GM12892 (cell line): ENCODE measurements at places on chromosomes 5 and 9.

- no peak for DNase-seq
These were observed 100.1 kb upstream of the DHFR start for GRCh38 chr5:80754900-80755299.

- DNase-seq: no peak
These were observed 67.1 kb downstream of the KLF4 start for GRCh38 chr9:107422189-107423185.

GRCh38 chr9:89919171-89919681, 314.4 kb downstream of the GADD45G start:
- DNase-seq: peak; percentile 31

DNA sequence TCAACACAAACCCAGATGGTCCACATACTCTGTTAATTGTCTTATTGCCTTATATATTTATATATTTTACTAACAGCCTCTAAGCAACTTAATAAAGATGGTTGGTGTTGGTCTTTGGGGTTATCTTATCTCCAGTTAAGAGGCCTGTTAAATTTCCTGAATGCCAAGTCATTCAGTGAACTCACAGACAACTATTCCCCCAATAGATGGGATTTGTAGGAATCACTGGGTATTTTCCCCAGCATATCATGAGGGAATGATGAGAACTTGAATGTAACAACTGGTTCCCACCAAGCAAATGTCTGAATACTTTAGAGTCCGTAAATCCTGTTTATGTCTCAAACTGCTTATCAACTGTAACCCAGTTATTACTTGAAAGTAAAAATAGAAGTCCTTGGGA, 42.7 kb upstream of the RETREG1 start:
- DNase-seq: no peak

DNA sequence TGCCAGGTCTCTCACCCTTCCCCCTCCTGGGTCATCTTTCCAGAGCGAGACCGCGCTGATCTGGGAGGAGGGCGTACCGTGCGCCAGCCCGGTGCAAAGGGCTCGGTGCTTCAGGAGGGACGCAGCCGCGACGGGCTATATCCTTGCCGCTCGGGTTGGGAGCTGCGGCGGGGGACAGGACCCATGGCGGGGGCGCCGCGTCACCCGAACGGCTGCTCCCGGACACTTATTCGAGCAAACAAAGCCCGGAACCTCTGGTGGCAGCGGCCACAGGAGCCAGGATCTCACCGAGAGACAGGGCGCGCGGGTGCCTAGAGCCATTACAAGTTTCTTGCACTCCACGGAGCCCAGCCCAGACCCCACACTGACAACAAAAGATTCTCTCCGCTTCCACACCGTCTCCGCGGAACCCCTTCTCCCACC, 1.3 kb downstream of the SEMA6A start:
- peak; percentile 33 for DNase-seq

GRCh38 chr5:53362521-53362941, 117.9 kb upstream of the FST start:
- no peak for DNase-seq

GRCh38 chr9:130058887-130059286, 5.2 kb downstream of the GPR107 start:
- DNase-seq: no peak

GRCh38 chr5:72956324-72957140, 691 bp downstream of the FCHO2 start:
- DNase-seq: peak; percentile 40

- no peak for DNase-seq
These were observed 22.9 kb downstream of the LIFR start for GRCh38 chr5:38533286-38534155.

GRCh38 chr9:35407846-35408245, 82.1 kb upstream of the RUSC2 start:
- DNase-seq: no peak

- no peak for DNase-seq
These were observed 5.1 kb downstream of the TYRP1 start for GRCh38 chr9:12698266-12698665.

- peak; percentile 90 for DNase-seq
These were observed 54.7 kb upstream of the SARDH start for GRCh38 chr9:133792721-133793470.

DNA sequence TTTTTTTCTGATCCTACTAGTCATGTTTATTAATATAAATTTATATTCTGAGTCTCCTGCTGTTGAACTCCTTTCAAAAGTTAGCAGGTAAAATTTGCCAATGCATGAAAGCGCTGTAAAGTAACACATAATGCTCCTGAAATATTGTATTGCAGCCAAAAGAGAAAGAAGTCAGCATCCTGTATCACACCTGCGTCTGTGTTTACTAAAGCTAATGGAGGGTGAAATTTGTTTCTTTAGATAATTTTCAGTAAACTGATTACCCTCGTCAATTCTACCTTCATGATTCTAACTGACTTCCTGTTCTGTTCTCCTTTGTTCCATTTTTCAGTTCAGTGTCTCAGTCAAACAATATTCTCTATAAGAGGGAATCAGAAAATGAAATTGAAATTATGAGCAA, 415.4 kb downstream of the CDH9 start:
- no peak for DNase-seq

- no peak for DNase-seq
These were observed 15.0 kb upstream of the S1PR3 start for GRCh38 chr9:88975966-88976889.

DNA sequence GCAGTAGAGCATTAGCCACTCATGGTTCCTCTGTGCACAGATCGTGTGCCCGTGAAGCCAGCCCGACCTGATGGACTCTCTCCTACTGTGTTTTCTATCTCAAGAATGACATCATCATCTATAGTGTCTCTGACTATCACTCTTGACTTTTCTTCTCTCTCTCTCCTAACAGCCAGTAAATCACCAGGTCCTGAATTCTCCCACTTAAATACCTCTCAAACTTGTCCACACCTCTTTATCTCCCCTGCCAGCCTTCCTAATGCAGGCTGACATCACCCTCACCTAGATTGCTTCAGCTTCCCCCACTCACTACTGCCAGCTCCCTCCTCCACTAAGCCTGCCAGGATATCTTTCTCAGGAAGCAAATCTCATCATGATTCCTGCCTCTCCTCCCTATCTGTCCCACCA, 90.6 kb upstream of the MIER3 start:
- DNase-seq: no peak

GRCh38 chr9:133545494-133546286, 11.2 kb downstream of the ADAMTSL2 start:
- no peak for DNase-seq

GRCh38 chr9:134449180-134449916, 123.1 kb downstream of the RXRA start:
- peak; percentile 95 for DNase-seq

GRCh38 chr9:134690301-134690751, 48.7 kb downstream of the COL5A1 start:
- DNase-seq: no peak

- no peak for DNase-seq
These were observed 64.0 kb upstream of the KCNN2 start for GRCh38 chr5:114297915-114298314.

DNA sequence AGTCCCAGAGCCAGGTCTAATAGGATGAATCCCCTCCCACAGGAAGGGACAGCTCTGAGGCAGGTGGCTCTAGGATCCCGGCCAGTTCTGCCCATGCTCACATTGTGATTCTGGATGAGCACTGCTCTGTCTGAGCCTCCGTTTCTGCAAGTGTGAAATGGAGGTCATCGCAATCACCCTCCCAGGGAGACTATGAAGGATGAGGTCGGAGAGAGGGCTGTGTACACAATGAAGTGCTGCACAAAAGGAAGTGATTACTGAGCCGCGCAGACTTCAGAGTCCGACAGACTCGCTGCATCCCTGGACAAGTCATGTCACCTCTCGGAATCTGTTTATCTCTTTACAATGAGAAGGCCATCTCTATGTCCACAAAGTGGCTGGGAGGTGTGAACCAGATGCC, 21.7 kb downstream of the LHX6 start:
- no peak for DNase-seq

GRCh38 chr5:7391215-7391614, 4.7 kb upstream of the ADCY2 start:
- no peak for DNase-seq

GRCh38 chr5:160547061-160547460, 125.4 kb downstream of the PTTG1 start:
- DNase-seq: no peak

DNA sequence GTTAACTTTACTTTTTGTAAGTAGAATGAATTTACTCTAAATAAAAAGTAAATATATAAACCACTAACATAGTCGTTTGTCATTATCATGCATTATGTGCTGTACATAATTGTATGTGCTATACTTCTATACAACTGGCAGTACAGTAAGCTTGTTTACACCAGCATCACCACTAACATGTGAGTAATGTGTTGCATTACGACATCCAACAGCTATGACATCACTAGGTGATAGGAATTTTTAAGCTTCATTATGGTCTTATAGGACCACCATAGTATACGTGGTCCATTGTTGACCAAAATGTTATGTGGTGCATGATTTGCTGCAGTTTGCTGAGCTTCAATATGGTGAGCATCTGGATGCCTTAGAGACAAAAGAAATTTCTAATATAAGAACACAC, 819.1 kb upstream of the GRAMD2B start:
- DNase-seq: no peak

DNA sequence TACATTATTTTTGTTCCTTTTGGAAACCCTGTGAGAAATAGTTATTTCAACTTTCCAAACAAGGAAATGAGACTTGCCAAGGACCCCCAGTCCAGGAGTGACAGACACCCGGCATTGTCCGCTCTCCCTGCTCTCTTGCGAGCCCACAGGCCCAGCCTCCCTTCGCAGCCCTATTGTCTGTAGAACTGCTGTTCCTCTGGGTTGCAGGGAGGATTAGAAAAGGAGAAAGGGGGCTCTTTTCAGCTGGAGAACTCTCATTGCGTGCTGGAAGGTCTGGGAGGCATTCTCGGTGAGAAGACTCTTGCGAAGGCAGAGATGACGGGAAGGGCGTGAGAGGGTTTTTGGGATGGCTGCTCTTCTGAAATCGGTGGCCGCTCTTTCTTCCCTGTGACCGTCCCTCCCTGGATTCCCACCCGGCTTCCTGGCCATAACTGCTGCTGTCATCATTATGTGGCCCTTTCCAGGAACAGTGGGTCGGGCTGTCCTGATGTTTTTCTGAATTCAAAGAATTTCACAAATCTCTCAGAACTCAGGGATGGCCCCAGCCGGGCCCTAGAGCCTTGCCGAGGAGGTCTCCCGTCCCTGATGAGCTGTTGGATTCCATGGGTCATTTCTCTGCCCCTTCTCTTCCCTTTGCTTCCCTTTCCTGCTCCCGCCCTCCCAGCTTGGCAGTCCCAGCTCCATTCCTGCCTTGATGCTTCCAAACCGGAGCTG, 29.8 kb downstream of the STC2 start:
- no peak for DNase-seq

GRCh38 chr5:36060420-36060887, 6.2 kb downstream of the UGT3A2 start:
- DNase-seq: no peak

DNA sequence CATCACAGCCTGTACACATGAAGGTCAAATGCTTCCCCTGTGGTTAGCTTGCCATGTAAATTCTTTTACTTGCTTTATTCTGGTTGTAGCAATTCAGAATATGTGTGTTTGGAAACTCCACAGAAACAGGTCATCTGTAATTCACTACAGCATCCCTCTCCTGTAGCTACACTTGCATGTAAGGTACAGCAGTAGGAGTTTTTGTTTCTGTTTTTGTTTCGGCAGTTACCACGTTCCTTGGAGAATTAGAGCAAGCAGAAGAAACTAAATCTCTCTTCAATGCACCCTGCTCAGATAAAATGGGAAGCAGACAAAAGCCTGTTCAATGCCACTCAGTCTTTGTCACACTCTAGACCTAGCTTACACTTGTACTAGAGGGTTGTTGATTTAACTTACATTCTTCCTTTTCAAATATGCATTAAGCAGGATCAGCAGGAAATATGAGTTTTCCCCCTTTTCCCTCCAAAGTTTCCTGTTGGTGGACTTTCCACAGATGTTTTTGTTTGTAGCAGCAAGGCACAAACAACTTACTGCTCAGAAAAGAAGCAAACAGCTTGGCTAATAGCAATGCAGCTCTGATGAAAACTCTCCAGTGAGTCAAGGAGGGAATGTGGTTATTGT, 80.9 kb downstream of the YIPF5 start:
- no peak for DNase-seq

DNA sequence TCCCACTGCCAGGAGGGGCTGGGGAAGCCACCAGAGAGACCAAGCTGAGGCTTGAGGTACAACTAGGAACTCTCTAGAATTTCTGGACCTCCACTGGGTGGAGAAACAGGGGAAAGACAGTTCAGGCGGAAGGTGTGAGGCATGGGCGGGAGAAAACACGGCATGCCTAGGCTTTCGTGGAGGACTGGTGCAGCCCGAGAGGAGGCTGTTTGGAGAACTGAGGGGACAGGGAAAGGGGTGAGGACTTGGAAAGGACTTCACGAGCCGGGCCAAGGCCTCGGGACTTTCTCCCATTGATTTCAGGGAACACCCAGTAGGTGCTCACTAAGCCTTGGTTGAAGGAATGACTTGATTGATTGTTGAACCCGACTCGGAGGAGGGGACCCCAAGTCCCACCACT, 9.5 kb upstream of the ADGRD2 start:
- no peak for DNase-seq

- no peak for DNase-seq
These were observed 251.1 kb downstream of the BNC2 start for GRCh38 chr9:16619402-16619801.

DNA sequence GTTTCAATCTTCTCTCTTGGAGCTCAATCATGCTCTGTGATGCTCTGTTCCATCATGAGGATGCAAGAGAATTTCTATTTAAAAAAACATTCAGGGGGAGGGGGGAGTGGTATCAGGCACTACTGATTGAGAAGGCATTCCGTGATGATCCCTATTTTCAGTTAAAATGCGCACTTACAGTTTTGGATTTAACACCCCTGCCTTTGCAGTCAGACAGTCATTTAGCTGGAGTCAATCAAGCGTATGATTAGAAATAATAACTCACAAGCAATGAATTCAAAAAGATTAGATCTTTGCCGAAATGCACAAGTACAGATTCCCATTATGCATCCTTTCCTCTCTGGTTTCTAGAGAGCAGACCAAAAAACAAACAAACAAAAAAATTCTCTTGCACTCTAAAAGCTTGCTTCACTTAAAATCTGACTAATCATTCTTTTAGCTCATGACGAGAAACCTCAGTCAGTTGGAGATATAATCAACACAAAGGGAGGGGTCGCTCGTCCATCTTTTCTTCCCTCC, 55.4 kb downstream of the EFNA5 start:
- no peak for DNase-seq

- no peak for DNase-seq
These were observed 167.9 kb upstream of the ACTBL2 start for GRCh38 chr5:57650360-57651069.

GRCh38 chr9:90299968-90300367, 342.7 kb downstream of the DIRAS2 start:
- DNase-seq: no peak

GRCh38 chr9:33329979-33330378, 39.7 kb downstream of the NFX1 start:
- no peak for DNase-seq
